ENCODE measurements at places on chromosomes 1 and 21. TPM values are rescaled to one million over a fixed set of nuclear protein-coding genes. Genes with fewer than 3 reads are reported as not detected.

The LCE1B gene
- total RNA-seq, result not detected

The AVPR1B gene
- total RNA-seq, result not detected

The TRPM2 gene
- total RNA-seq, result not detected

- DNase-seq, result no peak
Observed at GRCh38 chr21:33334191-33334590, 9.4 kb downstream of the IFNAR1 start.

GRCh38 chr21:45335151-45335760 is 47.6 kb upstream of the POFUT2 start:
- DNase-seq, result no peak

DNA sequence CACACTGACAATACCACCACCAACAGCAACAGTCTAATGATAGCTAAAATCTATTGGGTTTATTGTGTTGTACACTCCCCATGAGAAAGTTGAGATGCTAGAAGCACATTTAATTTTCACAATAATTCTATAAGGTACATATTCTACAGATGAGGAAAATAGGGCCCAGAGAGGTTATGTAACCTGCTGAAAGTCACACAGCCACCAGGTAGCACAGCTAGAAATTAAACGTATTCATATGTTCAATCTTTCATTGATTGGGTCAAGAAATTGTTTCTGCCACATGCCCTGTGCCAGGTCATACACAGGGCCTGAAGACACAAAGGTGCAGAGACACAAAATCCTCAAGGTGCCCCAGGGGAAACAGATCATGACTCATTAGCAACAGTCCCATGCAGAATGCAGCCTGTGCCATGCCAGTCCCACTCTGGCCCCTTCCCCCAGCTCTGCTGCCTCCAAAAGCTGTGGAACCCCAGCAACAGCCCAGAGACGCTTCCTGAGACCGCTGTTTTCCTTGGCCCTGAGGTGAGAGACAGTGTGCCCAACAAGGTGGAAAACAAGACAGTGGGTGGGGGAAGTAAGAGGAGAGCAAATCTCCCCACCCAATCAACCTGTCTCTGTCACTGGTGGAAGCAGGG is 32.1 kb downstream of the GJA4 start:
- no peak for DNase-seq

All from osteocyte (in vitro differentiated cells).